ENCODE measurements at places on chromosomes 12 and 14.

- no peak for DNase-seq
Measured at GRCh38 chr12:29253906-29254625, 105.0 kb downstream of the FAR2 start.

GRCh38 chr12:111298582-111299436 lies 70.1 kb downstream of the PHETA1 start:
- peak; percentile 69 for DNase-seq

DNA sequence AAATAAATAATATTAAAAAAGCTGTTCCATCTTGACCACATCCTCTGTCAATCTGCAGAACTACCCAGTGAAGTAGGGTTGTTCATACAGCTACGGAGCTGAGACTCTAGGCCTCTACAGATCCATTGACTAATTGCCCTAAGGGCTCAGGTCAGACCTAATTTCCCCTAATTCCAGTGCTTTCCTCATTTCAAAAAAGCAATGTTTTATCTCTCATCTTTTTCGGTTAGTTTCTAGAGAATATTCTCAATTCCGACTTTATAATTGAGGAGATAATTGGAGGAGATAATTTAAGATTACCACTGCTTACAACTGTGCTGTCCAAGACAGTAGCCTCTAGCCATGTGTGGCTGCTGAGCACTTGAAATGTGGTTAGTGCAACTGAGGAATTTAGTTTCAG lies 167.1 kb downstream of the KIF21A start:
- DNase-seq, result peak; percentile 5

DNA sequence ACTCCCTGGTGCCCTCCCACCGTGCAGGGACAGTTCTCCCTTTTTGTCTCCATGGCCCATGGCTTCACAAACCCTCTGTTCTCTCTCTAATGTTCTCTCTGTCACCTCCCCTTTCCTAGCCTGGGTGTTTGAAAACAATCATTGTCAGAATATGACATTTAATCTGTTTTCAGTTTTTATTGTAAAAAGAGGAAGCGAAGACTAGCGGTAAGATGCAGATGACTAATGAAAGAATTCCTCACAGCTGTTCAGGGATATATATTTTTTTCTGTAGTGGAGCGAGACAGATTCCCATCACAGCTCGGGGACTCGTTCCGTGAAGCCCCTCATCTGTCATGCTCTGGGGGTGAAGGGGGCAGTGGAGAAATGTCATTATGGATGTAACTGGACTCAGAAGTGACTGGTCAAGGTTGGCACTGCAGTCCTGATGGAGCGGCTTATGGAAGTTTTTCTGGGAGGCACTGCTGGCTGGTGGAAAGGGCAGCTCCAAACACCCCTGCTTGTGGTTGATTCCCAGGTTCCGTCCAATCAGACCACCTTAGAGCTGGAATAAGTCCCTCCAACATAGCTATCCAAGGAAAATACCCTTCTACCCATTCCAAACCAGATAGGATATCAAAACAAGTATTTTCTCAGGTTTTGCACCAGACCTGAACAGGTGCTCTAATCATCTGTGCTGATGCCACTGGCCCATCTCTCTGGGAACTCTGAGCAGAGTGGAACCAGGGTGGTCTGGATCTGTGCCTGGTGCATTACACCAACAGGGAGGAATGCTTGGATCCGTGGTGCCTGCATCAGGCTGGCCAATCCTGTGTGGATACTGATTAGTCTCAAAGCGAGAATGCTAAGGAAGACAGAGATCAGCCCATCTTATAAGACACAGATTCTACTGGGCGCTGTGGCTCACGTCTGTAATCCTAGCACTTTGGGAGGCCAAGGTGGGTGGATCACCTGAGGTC lies 84.7 kb downstream of the GPATCH2L start:
- DNase-seq, result no peak

DNA sequence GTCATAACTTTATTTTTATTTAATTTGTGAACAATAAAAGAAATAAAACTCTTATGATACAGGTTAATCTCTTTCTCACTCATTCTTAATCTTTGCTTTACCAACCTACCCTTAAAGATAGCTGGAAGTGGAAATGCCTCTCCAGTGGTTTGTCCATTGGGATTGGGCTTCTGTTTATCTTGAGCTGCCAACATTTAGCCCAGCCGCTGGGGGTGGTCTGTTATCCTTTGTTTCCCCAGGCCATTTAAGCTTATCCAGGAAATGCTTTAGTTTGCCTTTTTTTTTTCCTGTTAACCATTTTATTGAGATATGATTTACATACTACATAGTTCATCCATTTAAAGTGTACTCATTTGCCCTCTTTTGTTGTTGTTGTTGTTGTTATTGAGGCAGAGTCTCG lies 8.2 kb downstream of the TDG start:
- no peak for DNase-seq

GRCh38 chr12:57621497-57622292 lies 10.5 kb downstream of the ARHGEF25 start:
- peak; percentile 58 for DNase-seq

- DNase-seq, result no peak
Measured at GRCh38 chr14:24566318-24566717, 9.7 kb downstream of the CTSG start.

DNA sequence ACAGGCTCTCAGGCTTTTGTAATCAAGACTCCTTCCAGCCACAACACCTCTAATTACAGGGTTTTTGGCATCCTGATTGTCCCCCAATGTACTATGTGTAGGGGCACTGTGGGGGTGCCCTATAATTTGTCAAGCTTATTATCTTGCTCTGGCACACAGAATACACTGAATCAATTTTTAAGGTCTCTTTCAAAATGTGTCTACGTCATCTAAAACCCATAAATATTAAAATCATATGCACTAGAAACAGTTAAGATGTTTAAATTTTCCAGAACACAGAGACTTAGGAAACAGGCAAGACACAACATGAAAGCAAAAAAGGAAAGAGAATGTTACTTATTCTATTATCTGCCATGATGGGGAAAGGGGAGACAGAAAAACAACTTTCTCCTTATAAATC lies 665.7 kb downstream of the NRXN3 start:
- no peak for DNase-seq

- DNase-seq, result no peak
Measured at GRCh38 chr12:53890081-53890480, 48.5 kb upstream of the HOXC13 start.

DNA sequence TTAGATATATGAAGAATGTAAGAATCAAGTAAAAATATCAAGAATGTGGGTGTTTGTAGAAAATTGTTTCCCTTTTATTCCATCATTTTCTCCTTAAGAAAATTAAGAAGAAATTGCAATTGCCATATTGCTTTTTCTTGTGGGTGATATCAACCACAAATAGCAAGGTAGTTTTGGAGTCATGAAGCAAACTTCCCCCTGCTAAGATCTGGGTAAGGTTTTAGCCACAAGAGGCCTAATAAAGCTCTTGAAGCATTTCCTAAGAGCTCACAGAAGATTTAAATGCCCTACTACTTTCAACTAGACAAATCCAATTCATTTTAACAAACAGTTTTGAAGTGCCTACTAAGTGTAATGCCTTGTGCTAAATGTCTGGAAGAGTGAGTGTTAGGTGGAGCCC lies 2.6 kb downstream of the GRIP1 start:
- no peak for DNase-seq

DNA sequence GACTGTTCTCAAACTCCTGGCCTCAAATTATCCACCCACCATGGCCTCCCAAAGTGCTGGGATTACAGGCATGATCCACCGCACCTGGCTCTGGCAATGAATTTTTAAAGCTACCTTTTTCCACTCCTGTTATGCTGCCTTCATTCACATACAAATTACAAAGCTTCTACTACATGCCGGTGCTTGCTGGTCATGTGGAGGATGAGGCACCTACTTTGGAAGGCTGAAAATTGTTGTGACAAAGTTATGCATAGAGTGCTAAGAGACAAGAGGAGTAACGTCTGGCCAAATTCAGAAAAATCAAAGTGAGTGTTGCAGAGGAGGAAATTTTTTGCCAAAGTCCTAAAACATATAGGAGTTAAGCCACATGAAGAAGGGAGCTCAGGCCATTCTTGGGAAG lies 191.7 kb upstream of the PPFIA2 start:
- no peak for DNase-seq

DNA sequence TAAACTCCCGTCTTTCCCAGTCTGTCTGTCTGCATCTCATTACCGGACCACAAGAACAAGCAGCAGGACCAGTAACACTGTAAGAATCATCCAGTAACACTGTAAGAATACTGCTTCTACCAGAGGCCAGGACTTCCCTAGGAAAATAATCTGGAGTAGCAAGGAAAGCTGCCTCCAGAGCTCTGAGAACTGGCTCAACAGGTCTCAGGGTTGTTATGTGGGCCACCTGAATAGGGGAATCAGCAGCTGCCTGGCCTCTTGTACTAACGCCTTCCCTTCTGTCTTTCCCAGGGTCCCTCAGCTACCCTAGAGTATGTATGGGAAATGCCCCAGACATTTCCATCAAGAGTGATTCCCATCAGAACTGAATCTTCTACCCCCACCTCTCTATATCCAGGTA lies 954 bp upstream of the SLC39A2 start:
- DNase-seq, result no peak

GRCh38 chr12:75236206-75236605 lies 26.6 kb upstream of the KCNC2 start:
- DNase-seq, result peak; percentile 28

DNA sequence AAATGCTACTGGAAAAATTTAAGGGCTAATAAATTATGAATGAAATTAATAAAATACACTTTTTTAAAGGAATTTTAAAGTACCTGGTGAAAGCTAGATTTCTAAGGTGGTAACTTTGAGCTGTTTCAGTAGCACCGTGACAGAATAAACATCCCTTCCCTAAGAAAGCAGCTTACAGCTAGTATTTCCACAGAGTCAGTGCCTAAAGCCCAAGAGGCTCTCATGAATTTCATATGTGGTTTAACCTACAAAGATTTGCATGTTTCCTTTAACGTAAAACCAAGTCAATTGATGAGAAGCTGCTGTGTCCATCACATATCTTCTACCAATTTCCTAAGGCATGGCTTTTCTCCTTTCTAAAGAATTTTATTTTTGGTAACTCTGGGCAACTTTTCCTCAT lies 56.8 kb downstream of the IFNG start:
- no peak for DNase-seq

GRCh38 chr12:4775936-4776335 lies 55.7 kb downstream of the GALNT8 start:
- peak; percentile 52 for DNase-seq

- no peak for DNase-seq
Measured at GRCh38 chr14:78586681-78587080, 416.5 kb downstream of the NRXN3 start.

DNA sequence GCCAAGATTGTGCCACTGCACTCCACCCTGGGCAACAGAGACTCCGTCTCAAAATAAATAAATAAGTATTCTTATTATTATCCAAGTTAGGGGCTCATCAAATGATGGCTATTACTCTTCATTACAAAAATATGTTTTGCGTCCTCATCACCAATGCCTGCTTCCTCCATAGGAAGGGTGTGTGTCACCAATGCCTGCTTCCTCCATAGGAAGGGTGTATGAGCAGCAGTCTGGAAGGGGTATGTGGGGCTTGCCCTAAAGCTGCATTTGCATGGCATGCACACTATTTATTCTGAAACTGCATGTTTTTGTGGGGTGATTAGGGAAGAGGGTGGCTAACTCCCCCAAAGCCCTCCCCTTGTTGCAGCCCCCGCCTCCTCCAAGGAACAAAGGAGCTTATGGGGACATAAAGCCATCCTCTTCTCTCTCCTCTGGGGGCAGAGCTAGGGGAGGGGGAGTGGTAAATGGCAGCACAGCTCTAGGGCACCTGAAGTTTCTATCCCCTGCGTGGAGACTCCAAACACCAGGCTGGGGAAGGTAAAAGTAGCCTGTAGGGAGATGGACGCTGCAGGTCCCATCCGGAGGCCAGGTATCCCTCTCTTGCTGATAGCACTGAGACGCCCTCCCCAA lies 1.3 kb downstream of the CAMKK2 start:
- DNase-seq, result peak; percentile 23

DNA sequence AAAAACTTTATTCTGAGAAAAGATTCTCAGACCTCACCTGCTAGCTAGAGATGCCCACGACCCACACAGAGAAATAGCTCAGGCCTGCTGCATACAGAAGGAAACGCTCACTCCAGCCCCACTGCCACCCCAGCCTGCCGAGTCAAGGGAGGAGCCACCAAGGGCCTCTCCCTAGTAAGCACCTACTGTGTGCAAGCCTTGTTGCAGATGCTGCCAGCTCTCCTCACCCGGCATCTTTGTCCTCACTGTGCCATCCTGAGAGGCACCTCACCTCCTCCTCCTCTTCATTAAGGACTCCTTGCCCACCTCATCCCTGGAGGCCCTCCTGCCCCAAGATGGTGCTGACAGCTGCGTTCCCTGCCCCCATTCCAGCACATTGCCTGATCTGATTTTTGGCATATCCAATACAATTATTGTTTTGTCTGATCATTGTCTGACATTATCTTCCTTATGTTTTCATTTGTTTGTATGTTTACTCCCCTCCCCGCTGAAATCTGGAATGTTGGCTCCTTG lies 196.9 kb downstream of the SLC15A4 start:
- DNase-seq, result no peak

DNA sequence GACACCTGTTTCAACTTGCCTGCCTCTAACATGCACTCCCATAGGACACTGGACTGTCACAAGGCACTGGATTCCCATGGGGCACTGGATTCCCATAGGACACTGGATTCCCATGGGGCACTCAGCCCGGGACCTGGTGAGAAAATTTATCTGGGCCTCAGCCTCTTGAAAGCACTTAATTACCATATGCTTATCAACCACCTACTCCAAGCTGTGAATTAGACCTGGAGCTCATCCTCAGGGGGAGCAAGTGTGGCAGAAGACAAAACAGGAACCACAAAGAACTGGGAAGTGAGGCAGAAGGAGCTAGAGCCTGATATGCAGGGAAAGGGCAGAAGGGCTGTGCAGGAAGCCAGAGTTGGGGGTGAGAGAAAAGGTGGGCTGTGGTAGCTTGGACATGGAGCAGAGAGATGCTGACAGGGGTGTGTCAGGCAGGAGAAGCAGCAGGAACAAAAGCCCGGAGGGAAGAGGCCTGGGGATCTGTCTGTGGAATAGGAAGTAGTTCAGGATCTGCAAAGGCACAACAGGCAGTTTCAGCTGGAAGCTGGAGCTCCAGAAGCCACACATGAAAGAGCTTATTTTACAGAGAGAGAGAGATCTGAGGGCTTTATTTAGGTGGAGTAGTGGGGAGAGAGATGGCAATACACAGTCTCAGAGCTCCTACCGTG lies 3.1 kb downstream of the KRT82 start:
- DNase-seq, result no peak

- DNase-seq, result peak; percentile 49
Measured at GRCh38 chr12:65823513-65824375, 539 bp upstream of the HMGA2 start.

DNA sequence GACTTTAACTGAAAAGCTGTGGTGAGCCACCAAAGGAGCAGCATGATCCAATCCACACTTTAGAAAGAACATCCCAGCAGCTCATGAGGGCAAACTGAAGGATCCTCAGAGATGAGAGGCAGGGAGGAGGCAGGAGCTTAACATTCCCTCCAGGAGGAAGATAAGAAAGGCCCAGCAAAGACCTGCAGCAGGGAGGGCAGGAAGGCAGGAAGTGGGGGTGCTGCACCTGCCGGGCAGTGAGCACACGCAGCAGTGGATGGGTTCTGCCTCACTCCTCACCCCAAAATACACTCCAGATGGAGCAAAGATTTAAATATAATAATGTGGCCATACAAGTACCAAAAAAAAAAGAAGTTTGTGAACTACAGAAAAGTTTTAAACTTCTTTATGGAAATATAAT lies 48.4 kb downstream of the GCH1 start:
- no peak for DNase-seq

- no peak for DNase-seq
Measured at GRCh38 chr12:125259178-125259867, 194.1 kb downstream of the AACS start.

- no peak for DNase-seq
Measured at GRCh38 chr14:97366400-97366799, 569.2 kb downstream of the VRK1 start.

Measured in SK-MEL-5 (cell line).